HT1080 (cell line): ENCODE measurements at places on chromosomes 3 and 15. TPM values are rescaled to one million over a fixed set of nuclear protein-coding genes. Genes with fewer than 3 reads are reported as not detected.
A peak's percentile ranks its signal among the peaks of the same experiment; 100 is the strongest.

- DNase-seq: no peak
These were observed 10.9 kb downstream of the SLCO2A1 start for GRCh38 chr3:134018850-134019249.

- DNase-seq: peak; percentile 53
These were observed 97.7 kb downstream of the RPL39L start for GRCh38 chr3:187041362-187042307.

DNA sequence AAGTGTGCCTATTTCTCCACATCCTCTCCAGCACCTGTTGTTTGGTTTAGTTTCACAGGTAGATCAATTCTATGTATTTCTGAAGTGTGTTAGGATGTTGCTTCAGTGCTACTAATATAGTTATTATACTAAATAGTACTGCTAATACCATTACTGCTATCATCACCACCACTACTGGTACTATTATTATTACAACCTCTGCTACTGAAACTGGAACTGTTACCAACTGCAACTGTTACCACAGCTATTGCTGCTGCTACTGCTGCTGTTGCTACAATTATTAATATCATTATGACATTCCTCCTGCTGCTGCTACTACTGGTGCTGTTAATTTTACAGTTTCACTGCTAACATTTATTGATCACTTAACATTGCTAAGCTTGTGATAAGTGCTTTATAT lies 8.3 kb upstream of the LMOD3 start:
- DNase-seq: no peak

GRCh38 chr3:138539352-138539751 lies 54.7 kb downstream of the CEP70 start:
- no peak for DNase-seq

GRCh38 chr3:46453526-46454208 lies 11.0 kb downstream of the LTF start:
- DNase-seq: no peak

GRCh38 chr15:101558221-101558941 lies 68.9 kb upstream of the PCSK6 start:
- DNase-seq: no peak

The UROC1 gene
- total RNA-seq: 0.03 TPM in 1 of 2 replicates, not detected in the other

GRCh38 chr3:37887062-37887461 lies 25.4 kb downstream of the CTDSPL start:
- DNase-seq: no peak

- DNase-seq: peak; percentile 81
These were observed 39.6 kb downstream of the FLNB start for GRCh38 chr3:58047826-58048225.

DNA sequence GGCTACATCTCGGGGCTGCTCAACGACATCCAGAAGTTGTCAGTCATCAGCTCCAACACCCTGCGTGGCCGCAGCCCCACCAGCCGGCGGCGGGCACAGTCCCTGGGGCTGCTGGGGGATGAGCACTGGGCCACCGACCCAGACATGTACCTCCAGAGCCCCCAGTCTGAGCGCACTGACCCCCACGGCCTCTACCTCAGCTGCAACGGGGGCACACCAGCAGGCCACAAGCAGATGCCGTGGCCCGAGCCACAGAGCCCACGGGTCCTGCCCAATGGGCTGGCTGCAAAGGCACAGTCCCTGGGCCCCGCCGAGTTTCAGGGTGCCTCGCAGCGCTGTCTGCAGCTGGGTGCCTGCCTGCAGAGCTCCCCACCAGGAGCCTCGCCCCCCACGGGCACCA lies 17.0 kb downstream of the ANKRD63 start:
- DNase-seq: no peak

The NME9 gene
- total RNA-seq: not detected in 2 replicates

DNA sequence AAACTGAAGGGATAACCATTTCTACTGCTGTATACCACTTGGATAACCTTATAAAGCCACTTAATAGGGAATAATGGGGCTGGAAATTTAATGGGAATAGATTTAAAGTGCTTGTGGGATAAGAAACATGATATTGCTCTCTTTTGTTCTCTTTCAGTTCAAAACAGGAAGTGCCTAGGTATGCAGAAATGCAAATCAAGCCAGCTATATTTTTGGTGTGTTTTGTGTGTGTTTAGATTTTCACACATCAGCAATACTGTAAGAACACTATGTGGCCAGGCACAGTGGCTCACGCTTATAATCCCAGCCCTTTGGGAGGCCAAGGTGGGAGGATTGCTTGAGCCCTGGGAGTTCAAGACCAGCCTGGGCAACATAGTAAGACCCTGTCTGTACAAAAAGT lies 442.3 kb upstream of the TPRG1 start:
- DNase-seq: no peak
